Calu3 (cell line): ENCODE measurements at places on chromosomes 4 and X. TPM values are rescaled to one million over a fixed set of nuclear protein-coding genes. Genes with fewer than 3 reads are reported as not detected.
A peak's percentile ranks its signal among the peaks of the same experiment; 100 is the strongest.

DNA sequence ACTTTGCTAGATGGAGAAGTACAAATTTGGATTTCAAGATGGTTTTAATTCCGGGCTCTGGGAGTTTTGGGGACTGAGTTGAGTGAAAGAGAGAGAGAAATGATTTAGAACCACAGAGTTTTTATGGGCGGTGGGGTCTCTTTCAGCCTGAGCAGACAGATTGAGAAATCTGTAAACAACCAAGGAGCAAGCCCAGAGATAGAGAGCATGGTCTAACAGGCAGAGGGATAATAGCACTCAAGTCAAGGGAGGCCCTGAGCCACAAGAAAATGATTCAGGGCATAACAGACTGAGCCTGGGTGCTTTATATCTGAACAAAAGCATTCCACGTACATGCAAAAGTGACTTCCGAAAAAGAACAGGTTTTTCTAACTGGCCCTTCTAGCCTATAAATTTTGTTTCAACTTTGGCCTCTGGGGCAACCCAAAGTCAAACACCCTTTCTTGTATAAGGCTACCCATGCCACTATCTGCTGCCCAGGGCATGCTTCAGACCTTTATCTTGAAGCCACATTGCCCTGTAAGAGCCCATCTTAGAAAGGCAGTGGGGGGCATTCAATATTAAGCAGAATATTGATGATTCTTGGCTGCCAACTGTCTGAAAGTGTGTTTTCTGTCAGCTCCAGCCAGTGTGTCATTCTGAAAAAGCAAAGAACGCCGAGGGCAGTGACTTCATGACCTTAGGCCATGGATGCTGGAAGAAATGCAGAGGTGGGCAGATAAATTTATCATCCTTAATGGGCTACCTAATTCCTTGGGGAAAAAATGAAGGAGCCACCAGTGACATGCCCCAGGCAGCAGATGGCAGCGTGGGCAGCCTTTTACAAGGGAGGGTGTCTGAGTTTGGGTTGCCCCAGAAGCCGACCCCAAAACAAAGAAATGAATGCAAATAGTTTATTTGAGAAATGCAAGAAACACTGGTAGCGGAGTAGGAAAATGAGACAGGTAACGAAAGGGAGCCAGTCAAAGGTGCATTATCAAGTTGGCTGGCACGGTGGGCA lies 637.6 kb downstream of the MID1IP1 start:
- no peak for DNase-seq

- no peak for DNase-seq
These were observed 341.7 kb upstream of the FAT1 start for GRCh38 chr4:187065396-187065795.

GRCh38 chrX:110026099-110026844 lies 23.4 kb downstream of the TMEM164 start:
- DNase-seq, result peak; percentile 52

GRCh38 chr4:181194096-181194495 lies 1049.1 kb upstream of the TENM3 start:
- no peak for DNase-seq

DNA sequence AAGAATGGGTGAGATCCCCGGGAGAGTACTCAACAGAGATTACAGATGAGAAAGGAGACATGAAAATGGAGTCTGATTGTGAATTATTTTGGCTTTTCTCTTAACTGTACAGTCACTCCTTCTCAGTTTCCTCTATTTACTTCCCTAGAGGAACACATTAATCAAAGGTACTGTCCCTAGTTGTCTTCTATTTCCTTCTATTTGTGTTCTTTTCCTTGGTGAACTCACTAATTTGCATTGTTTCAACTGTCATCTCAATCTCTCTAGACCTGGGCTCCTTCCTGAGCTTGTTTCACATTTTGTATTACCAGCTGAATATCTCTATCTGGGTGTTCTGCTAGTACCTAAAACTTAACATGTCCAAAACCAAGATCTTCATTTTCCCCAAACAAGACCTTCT lies 59.8 kb downstream of the ABCB7 start:
- DNase-seq, result no peak

DNA sequence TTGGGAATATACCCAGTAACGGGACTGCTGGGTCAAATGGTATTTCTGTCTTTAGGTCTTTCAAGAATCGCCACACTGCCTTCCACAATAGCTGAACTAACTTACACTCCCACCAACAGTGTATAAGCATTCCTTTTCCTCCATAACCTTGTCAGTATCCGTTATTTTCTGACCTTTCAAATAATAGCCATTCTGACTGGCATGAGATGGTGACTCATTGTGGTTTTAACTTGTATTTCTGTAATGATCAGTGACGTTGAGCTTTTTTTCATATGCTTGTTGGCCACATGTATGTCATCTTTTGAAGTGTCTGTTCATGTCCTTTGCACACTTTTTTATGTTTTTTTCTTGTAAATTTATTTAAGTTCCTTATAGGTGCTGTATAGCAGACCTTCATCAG lies 81.2 kb downstream of the ADAM29 start:
- no peak for DNase-seq

The SPANXA1 gene
- not detected in 2 replicates for total RNA-seq

DNA sequence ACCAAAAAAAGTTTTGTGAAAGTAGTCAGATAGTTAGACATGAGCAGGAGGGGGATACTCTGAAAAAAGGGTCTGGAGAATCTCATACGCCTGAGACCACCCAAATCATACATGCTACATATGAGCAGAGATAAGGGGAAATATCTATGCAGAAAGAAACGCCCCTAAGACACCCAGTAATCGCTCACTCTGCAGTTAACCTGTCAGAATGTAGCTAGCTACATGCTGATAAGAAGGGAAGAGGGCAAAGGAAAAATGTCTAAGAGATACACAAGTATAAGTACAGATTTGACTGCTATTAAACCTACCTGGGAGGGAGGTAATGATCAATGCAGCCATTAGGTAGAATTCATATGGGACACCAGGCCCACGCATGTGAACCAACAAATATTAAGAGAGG lies 1159.5 kb upstream of the PCDH10 start:
- no peak for DNase-seq

DNA sequence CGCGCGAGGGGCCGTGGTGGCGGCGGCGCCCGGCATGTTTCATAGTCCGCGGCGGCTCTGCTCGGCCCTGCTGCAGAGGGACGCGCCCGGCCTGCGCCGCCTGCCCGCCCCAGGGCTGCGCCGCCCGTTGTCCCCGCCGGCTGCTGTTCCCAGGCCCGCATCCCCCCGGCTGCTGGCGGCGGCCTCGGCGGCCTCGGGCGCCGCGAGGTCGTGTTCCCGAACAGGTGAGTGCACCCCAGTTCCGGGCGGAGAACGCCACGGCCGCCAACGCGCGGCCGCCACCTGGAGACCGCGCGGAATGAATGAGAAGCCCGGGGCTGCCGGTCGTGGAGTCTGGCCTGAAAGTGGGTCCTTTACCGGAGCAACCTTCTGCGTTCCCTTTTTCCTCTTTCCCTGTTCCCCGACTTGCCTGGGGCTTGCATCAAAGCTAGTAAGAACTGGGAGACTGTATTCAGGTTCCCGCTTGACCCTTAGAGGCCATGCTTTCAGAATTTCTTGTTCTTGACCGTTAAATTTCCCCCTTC lies 429 bp downstream of the NOCT start:
- no peak for DNase-seq

DNA sequence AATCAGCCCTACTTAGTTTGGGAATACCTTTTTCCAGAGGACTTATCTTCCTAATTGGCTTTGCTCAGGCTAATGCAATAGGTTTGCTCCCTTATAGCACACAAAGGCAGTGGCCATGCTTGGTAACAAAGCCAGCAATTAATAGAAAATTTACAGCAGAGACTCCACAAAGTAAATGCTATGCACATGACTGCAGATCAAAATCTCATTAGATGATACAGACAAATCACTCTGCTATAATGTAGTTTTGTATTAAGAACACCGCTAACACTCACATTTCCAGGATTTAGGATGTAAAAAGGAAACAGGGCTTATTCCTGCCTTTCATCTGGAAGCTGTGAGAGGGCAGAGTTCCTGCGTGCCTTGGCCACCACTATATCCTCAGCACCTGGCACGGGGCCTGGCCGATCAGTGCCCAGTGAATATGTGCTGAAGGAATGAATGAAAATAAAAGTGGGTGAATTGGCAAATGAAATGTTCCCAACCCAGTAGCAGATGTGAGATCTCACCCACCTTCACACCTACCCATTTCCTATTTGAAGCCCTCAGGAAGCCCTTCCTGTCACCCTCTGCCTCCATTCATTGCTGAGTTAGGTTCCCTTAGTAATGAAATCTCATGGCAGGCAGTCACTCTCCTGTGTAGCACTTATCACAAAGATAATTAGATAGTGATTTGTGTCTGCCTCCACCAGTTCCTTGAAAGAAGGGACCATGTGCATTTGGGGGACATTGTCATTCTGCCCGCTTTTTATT lies 5.1 kb downstream of the SEPTIN6 start:
- no peak for DNase-seq

GRCh38 chr4:121408-122084 lies 2.8 kb upstream of the ZNF718 start:
- DNase-seq, result no peak

GRCh38 chr4:28759064-28759463 lies 1898.4 kb downstream of the STIM2 start:
- no peak for DNase-seq

GRCh38 chr4:182929296-182929695 lies 12.1 kb upstream of the DCTD start:
- no peak for DNase-seq

DNA sequence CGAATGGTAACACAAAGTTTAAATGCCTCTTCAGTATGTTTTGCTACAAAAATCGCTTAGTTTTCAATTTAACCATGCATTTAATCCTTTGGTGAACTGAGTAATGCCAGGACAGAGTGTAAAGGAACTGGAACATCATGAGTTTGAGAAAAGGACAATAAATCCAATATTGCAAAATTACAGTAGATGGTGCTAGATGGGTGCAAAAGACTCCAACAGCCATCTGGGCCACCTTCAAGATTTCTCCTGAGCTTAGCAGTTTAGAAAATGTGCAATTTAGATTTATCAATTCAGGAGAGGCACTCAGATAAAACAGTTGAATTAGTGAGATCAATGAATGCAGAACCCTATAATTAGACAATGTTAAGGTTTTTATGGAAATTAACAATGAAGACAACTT lies 33.2 kb upstream of the MID1IP1 start:
- no peak for DNase-seq

The REPS2 gene
- 12.9 and 14.5 TPM in 2 replicates for total RNA-seq

GRCh38 chrX:97867266-97867665 lies 983.6 kb downstream of the RPA4 start:
- no peak for DNase-seq
